Stimulated activated CD8-positive, alpha-beta memory T cell treated with anti-CD3 and anti-CD28 coated beads, Interleukin-2, amount 100 ng/mL, for 1 hour (primary cell): ENCODE measurements at places on chromosomes 1 and 21.

- no peak for DNase-seq
Observed at GRCh38 chr1:66258404-66259105, 275.4 kb upstream of the SGIP1 start.

DNA sequence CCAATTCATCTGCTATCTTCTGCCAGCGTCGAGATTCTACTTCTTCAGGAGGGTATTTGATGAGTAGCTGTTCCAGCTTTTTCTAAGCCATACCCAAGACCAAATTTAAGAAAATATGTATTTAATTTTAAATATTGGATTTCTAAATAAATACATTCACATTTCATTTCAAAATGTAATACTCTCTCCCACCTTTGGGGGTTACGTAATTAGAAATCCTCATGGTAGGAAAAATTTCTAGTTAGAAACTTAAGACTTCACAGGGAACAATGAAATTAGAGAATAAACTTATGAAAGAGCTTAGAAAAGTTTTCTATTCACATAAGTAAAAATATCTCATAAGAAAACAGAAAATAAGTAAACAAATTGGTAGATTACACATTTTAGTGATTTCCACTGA, 102.9 kb downstream of the ZZZ3 start:
- DNase-seq: no peak

GRCh38 chr1:63428815-63429214, 61.4 kb downstream of the ALG6 start:
- no peak for DNase-seq

DNA sequence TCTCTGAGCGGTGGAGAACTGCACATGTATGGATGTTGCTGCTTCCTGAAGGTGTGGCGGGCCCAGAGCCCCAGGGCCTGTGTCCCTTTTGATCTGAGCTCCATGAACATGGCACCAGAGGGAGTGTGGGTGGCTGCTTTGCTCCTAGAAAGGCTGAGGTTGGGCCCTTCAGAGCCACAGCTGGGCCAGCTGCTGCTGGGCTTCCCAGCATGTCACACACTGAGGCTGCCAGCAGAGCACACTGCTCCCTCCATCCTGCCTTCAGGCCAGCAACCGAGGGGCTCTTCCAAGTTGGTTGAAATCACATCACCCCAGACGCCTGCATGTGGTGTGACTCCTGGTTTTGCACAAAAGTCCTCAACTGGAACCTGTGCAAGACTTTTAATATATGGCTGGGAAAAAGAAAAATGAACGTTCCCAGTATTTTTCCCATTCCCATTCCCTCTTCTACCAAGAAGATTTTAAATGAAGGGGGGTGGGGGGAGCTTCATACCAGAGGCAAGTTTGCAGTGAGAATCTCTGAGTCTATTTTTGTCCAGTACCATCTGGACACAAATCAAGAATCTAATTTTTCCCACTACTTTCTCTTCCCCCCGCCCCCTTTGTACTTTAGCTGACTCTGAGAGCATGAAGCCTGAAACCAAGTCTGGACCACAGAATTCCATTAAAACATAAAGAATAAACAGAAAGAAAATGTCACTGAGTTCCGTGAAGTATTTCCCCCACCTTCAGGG, 26.2 kb upstream of the NGF start:
- no peak for DNase-seq

GRCh38 chr1:205927247-205927646, 16.0 kb downstream of the SLC26A9 start:
- no peak for DNase-seq

GRCh38 chr1:28519946-28520725, 14.3 kb downstream of the RCC1 start:
- DNase-seq: no peak

- DNase-seq: no peak
Observed at GRCh38 chr1:221778535-221779142, 36.8 kb upstream of the DUSP10 start.

DNA sequence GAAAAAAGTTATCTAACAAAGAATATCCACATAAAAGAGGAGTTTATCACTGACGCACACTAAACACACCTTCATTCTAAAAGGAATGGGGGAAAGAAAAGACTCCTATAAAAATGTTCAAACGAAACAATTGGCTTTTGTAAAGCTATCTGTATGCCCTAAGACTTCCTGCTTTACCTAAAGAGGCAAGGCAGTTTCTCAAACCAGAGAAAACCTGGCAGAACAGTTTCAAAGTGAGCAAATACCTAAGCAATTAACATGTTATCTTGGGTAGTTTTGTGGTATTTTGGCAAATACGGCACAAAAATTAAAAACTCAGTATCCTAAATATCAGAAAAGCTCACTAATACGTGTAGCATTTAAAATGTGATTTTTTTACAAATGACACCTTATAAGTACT, 1.9 kb downstream of the PUM1 start:
- DNase-seq: no peak

DNA sequence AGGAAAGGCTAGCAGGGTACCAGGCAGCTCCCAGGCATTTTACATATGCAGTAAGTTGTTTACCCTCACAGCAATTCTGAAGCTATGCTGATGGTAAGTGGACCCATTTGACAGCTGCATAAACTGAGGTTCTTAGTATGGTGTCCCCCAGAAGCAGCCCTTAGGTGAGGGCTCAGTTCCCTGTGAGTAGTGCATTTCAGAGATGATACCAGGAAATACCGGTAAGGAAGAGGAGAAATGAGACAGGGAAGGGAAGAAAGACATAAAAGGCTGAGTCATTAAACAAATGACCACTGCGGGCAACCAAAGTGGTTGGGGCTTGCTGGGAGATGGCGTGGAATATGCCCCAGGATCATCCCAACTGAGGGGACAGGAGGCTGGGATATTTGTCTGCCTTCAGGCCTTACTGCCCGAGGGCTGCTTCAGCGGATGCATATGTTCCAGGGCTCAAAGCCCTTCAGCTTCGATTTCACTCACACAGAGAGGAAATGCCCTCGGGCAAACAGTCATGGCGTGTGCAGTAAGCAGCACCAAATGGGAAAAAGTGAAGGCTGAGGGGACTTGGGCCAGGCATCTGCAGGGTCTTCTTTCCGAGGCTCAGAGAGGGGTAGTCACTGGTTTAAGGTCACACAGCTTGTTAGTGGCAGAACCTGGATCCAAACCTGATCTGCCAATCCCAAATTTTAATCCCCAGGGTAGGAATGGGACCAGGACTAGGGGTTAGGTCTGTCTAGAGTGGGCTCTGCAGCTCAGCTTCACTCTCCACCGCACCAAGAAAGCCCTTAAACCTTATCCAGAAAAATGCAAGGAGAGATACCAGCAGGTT, 133.7 kb upstream of the RUNX3 start:
- DNase-seq: no peak

GRCh38 chr1:154714638-154715037, 106.7 kb upstream of the ADAR start:
- DNase-seq: no peak

DNA sequence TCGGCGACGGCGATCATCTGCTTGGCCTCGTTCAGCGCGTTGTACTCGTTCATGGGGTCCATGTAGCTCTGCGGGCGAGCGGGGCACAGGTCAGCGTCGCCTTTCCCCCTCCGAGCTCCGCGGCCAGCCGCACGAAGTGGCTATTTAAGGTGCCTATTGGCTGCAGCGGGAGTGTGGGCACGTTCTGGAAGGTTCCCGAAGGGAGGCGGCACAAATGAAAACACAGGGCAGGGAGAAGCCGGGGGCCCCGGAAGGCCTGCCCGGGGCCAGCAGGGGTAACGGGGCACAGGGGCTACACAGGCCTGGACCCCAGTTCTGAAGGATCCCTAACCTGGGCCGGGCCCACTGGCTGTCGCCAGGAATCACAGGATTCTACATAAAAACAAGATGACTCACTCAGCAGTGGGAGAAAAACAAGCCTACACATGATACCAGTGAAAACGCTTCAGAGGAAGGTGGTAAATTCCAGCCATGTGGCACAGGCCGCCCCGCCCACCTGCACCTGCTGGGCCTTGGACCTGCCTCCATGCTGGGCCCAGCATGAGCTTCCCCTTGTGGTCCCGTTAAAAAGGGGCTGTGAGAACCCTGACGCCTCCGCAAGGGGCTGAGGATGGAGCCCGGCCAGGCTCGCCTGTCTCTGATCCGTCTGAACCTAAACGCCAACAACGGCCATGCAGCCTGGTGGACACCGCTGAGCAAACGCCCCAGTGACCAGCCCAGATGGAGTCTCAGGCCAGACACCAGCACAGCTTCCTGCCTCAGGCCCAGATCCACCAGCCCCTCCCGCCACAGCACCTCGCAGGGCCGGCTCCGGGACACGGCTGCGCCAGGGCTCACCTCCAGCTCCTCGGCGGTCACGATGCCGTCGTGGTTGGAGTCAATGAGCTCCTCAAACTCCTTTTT, 3.9 kb upstream of the TNFRSF4 start:
- DNase-seq: no peak

DNA sequence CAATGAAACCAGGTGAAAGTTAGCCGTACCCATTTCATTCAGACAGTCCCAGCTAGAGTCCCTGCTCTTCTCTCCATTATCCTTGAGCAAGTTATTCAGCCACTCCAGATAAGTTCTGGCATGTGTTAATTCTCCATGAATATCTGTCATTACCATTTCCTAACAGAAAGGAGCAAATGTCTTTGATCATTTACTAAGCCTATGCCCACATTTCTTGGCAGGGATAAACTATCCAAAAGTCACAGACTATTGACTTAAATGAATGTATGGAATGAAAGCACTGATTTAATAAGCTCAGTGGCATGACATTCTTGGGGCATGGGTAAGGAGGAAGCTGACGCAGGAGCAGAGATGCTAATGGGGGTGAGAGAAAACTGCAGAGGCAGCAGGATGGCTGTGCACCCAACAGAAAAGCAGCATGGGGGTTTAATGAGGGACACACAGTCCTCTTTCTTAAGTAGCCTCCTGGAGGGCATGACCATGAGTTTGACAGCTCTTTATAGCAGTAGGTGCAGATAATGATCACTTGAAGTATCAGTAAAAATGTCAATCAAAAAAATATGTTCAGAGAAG, 17.6 kb upstream of the DHCR24 start:
- DNase-seq: no peak

- no peak for DNase-seq
Observed at GRCh38 chr1:232966663-232967062, 16.3 kb downstream of the NTPCR start.

- DNase-seq: no peak
Observed at GRCh38 chr1:62159940-62160348, 34.7 kb upstream of the L1TD1 start.

DNA sequence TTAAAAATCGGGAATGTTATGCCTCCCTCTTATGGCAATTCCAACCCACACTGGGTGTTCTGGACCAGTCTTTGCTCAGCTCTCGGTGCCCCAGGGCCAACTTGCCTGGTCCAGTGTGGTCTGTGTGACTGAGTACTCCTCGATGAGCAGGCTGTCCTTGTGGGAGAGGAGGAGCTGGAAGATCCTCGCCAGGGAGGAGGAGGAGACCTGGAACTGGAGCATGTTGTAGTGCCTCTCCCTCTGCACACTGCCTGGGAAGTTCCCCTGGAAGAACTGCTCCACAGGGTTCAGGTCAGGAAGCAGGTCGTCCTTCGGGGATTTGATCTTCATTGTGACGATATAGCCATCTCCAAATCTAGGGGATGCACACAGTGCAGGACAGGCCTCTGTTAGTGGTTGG, 88.5 kb upstream of the GCLM start:
- no peak for DNase-seq

DNA sequence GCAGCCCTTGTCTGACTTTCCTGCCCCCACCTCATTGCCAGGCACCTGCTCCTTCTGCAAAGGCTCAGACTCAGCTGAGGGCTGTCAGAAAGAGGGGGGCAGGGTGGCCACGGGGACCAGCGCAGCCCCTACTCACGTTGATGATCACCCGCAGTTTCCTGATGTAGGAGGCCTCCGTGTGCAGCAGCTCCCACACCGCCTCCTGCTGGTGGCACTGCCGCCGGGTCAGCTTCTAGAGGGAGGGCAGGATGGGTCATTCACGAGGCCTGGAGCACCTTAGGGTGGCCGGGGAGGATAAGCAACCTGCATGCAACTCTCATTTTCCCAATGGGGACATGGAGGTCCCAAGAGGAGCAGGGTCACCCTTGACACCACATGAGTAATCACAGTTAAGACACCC, 6.4 kb upstream of the TNFRSF25 start:
- no peak for DNase-seq

GRCh38 chr1:182299728-182300616, 91.6 kb downstream of the GLUL start:
- no peak for DNase-seq

- DNase-seq: no peak
Observed at GRCh38 chr1:42195841-42196240, 31.3 kb upstream of the GUCA2A start.

DNA sequence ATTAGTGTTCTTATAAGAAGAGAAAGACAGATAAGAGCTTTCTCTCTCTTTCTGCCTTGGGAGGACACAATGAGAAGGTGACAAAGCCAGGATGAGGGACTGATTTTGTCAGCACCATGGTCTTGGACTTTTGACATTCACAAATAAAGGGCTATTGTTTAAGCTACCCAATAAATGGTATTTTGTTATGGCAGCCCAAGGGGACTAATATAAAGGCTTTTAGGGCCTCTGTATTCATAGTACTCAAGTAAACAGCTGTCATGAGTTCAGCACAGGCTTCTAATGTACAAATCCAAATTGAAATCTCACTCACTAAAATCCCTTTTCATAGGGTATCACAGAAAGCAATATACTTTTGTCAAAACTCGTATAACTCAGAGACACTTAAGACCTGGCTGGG, 242.7 kb downstream of the FAF1 start:
- DNase-seq: no peak

GRCh38 chr1:41344708-41345159, 16.5 kb upstream of the FOXO6 start:
- DNase-seq: no peak
